ENCODE measurements at places on chromosomes 11 and 22. TPM values are rescaled to one million over a fixed set of nuclear protein-coding genes. Genes with fewer than 3 reads are reported as not detected.

GRCh38 chr11:68979931-68980775 is 633 bp downstream of the MRGPRD start:
- peak; percentile 27 for DNase-seq

STK33 gene
- 25.9 TPM for total RNA-seq

GRCh38 chr11:117175781-117176180 is 2.8 kb upstream of the SIDT2 start:
- DNase-seq, result no peak

GRCh38 chr11:132686886-132687285 is 845.4 kb downstream of the OPCML start:
- no peak for DNase-seq

DNA sequence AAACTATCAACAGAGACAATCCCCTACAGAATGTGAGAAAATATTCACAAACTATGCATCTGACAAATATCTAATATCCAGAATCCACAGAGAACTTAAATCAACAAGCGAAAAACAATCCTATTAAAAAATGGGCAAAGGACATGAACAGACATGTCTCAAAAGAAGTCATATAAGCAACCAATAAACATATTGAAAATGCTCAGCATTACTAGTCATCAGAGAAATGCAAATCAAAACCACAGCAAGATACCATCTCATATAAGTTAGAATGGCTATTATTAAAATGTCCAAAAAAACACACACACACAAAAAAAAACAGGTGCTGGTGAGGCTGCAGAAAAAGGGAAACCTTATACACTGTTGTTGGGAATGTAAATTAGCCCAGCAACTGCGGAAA is 8.3 kb upstream of the OR52E8 start:
- DNase-seq, result no peak

DNA sequence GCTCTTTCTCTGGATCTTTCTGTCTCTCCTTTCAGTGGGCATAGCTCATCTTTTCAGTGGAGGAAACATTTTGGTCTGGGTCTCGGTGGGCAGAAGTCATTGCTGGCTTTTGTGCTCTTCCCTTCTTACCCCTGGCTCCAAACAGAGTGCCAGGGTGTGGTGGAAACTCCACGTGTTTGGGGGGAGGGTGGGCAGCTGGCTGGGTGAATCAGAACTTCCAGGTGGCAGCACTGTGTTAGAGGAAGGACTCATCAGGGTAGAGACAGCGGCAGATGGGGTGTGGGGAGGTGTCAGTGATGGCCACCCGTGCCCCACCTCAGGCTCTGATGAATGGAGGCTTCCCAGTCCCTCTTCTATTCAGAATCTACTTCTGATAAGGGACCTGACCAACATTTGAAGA is 114.0 kb downstream of the GRIK4 start:
- no peak for DNase-seq

PLEKHB1 gene
- total RNA-seq, result 13.7 TPM

Measured in Right ventricle myocardium superior (tissue), 1 donor.